ENCODE measurements at places on chromosomes 12 and 14. TPM values are rescaled to one million over a fixed set of nuclear protein-coding genes. Genes with fewer than 3 reads are reported as not detected.

TBC1D30 gene
- total RNA-seq = 2.3 TPM

PRKAB1 gene
- 32.3 TPM for total RNA-seq

GRCh38 chr12:118404876-118405521 lies 28.6 kb downstream of the SUDS3 start:
- peak; percentile 72 for DNase-seq

GRCh38 chr14:98293576-98293975 lies 978.4 kb downstream of the BCL11B start:
- no peak for DNase-seq

- no peak for DNase-seq
Observed at GRCh38 chr12:122880155-122880667, 15.7 kb downstream of the VPS37B start.
